Stimulated activated CD8-positive, alpha-beta memory T cell treated with anti-CD3 and anti-CD28 coated beads, Interleukin-15, amount 100 ng/mL, for 24 hours (primary cell): ENCODE measurements at places on chromosomes 3 and 15.

- DNase-seq = no peak
Observed at GRCh38 chr3:42430781-42431532, 20.5 kb upstream of the LYZL4 start.

- DNase-seq = no peak
Observed at GRCh38 chr15:75179746-75180140, 21.9 kb upstream of the C15orf39 start.

DNA sequence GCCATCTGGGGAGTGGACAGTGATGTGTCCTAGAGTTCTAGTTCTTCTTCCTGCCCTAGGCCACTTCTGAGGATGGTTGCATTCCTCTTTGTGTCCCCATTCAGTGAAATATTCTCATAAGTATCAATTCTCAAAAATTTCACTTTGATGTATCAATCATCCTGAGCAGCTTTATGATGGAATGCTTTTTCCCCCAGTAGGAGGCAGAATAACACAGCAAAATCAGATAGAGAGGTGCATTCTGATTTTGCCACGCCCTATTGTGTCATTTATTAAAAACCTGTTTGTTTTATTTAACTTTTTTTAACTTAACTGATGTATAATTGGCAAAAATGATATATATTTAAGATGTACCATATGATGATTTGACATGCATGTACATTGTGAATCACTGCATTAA, 656.0 kb upstream of the GRM7 start:
- no peak for DNase-seq

GRCh38 chr3:149506540-149506939, 32.0 kb downstream of the TM4SF4 start:
- DNase-seq = no peak

GRCh38 chr15:33722005-33722672, 246.2 kb upstream of the CHRM5 start:
- DNase-seq = no peak

GRCh38 chr3:79230266-79230665, 537.5 kb downstream of the ROBO1 start:
- DNase-seq = no peak

DNA sequence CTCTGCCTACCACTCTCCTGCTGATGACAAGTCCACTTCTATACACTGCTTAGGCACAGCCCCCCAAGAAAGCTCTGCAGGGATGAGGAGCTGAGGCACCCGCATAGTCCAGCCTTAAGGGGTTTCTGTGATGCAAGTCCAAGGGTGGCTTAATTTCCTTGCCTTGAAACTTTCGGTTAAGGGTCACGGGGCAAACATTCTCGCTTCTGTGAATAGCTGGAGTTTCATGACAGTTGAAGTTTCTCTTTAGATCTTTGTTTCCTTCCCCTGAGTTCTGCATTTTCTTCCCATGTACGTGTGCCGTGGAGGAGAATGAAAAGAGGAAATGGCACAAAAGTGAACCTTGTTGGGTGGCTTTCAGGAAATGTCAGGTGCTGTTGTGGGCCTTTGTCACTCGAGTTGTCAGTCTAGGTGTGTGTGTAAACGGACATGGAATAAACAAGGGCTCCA, 7.0 kb downstream of the GPR160 start:
- no peak for DNase-seq

- DNase-seq = no peak
Observed at GRCh38 chr3:160486459-160486869, 36.9 kb upstream of the TRIM59 start.

DNA sequence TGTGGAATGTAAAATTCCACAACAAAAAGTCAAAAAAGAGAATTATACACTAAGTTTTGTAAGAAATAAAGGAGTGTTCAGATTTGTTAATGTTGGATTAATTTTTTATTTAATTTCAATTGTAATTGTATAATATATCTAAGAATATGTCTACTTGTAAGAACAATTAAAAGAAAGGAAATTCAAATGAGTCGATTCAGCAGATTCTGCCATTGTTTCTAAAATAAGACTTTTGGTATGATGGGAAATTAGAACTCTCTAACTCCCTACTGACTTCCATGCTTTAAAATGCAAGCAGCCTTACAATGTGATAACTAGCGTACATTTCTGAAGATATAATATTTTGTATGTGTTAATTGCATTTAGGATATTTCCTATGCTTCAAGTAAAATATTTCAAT, 395.9 kb upstream of the ZNF717 start:
- no peak for DNase-seq
